Hematopoietic multipotent progenitor cell (in vitro differentiated cells): ENCODE measurements at places on chromosomes 13 and 19. TPM values are rescaled to one million over a fixed set of nuclear protein-coding genes. Genes with fewer than 3 reads are reported as not detected.

GAPDHS gene
- total RNA-seq = not detected

DNA sequence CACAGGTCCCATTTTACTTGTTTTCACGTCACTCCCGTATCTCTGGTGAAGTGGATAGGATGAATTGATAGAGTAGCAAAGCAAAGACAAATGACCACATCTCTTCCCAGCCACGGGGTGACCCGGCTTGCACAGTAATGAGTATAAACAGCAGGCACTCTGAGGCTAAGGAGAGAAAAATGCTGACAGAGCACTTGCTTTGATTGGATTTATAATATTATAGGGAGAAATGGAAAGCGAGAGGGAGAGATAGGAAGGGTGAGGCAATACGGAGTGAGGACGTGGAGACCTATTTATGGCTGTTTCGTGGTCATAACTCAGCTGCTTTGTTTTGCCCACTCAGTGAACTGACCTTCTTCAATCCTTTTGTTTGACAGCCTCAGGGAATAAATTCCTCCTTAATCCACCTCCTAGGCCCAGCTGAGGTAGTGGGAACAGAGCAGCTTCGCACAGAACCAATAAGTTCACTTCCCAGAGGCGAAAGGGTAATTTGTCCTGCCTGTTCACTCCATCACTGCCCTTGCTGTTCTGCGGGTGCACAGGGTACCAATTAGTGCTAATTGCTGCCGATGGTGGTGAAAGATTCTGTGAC, 68.6 kb downstream of the ERCC5 start:
- no peak for DNase-seq

DNA sequence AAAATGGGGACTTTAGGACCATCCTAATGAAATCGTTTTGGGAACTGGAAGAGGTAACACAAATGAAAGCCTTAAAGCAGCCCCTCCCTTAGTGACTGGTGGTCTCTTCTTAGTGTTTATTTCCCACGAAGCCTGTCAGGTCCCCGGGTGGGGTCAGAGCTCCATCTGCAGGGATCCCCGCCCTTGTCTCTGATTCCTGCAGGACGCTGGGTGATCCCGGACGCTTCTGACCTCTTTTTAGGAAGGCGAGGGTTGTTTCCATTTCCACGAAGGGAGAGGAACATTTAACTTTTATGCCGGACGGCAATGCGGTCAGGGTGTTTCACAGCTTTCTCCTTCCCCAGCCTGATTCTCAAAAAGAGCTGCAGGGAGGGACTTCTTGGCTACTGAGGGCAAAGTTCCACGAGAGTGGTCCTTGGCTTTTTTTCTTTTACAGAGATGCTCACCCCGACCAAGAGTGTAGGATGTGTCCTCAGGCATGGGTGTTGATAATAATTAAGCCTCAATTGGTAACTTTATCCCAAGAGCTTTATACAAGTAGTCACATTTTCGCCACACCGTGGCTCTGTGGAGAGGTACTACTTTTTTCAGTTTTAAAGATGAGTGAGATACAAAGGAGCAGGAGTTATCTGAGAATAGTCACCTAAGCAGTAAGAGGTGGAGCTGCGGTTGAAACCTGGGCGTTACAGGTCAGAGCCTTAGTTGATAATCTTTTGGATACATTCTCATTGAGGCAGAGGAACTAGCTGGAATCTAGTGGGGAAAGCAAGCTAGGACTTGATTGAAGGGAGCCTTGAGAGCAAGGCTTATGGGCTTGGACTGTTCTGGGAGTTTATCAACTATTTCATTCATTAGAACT, 813 bp downstream of the ZNF284 start:
- DNase-seq = no peak

- DNase-seq = no peak
Observed at GRCh38 chr19:34118879-34119748, 53.2 kb upstream of the LSM14A start.

GRCh38 chr19:13823256-13823655, 28.0 kb downstream of the ZSWIM4 start:
- DNase-seq = no peak

DNA sequence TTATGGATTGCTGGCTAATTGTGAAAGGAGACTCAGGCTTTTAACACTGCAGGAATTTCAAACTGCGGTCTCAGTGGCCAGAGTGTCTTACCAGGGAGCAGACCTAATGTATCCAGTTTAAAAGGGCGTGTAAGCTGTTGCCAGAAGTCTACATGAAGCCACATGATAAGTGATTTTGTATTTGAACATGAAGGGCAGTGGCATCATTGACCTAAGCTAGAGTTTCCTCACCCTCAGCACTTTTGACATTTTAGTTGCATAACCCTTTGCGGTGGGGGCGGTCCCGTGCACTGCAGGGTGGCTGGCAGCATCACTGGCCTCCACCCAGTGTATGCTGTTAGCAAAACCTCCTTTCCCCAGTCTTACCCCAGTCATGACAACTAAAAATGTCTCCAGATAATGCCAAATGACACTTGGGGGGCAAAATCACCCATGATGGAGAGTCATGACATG, 23.7 kb upstream of the GPR18 start:
- DNase-seq = no peak

DNA sequence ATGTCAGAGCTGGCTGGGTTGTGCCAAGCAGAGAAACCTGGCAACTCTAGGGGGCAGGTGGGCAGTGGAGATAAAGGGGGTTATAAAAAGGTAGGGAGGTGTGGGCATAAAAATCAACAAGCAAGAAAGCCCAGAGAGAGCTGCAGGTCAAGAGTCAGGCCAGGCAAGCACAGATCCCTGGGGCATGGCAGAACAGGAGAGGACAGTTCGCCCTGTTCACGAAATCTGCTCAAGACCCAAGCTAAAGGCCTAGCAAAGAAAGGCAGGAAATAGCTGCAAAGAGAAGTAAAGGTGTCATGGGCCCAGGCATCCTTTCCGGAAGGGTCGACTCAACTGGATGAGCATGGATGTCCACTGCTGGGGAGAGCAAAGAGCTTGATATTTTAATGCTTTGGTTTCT, 3.4 kb downstream of the MBNL2 start:
- no peak for DNase-seq

DNA sequence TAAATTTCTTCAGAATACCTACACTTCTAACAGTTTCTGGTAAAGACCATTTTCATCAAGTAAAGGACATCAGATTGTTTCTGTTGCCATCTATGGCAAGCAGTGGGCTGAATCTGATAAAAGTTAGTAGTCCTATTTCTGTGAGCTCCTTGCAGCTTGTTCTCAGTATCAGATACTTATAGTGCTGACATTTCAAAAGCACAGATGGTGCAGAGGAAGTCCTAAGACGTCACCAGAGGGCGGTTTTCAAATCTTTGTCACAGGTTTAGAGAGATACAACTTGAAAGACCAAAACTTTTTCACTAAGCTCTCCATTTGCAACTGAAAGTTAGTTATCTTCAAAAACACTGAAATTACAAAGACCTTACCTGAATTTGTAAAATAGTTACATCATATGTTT, 719.8 kb downstream of the SLITRK1 start:
- DNase-seq = peak; percentile 42
